ENCODE measurements at places on chromosomes 1 and 21.

DNA sequence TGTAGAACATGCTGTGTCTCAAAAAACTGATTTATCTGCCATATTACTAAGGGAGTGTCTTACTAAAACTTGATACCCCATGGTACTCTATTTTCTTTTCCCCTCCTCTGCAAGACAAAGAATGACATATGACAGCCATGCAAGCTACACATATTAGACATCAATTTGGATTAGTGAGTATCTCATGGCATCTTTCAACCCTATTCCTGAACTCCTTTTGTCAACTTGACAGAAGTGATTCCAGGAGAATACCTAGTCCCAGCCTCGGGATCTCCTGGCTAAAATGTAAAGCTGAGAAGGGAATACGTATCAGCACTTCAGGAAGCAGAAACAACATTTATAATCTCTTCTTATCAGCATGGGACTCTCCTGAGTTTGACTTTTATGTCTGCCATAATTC lies 43.7 kb downstream of the ADGRL2 start:
- no peak for DNase-seq

- DNase-seq, result no peak
Observed at GRCh38 chr1:5690898-5691297, 301.3 kb downstream of the NPHP4 start.

DNA sequence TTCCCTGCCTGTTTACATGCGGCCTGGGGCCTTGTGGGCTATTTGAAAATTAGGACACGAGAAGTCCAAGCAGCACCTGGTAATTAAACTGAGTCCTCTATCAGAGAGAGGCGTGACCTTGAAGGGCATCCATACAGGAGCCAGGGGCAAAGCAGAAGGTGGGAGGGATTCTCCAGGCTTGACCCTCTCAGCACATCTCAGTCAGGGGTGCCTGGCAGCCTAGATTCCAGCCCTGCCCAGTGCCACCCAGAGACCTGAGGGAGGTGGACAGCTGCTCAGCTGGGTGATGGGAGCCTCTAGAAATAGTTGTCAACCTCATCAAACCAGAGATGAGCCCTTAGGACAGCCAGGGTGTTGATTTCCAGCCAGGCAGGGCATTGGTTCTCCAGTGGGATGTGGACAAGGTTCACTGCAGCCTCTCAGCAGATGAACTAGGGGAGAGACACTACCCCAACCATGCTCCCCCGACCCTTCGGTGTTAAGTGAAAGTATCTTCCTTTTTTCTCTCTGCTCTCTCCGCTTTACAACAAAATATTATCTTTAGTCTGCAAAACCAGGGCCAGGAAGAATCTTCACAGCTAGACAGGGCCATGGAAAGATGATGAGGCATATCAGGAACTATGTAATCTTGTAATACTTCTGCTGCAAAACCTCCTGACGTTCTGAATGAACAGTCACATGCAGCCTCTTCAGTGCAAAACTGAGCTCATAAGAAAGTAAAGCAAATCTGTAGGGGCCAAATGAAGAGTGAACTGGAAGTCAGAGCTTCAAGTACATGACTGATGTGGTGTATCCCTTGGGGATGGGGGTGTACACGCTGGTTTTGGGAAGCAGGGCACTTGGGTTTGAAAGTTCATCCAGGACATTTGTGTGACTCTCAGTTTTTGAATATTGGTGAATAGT lies 35.9 kb upstream of the ATP5PO start:
- no peak for DNase-seq

DNA sequence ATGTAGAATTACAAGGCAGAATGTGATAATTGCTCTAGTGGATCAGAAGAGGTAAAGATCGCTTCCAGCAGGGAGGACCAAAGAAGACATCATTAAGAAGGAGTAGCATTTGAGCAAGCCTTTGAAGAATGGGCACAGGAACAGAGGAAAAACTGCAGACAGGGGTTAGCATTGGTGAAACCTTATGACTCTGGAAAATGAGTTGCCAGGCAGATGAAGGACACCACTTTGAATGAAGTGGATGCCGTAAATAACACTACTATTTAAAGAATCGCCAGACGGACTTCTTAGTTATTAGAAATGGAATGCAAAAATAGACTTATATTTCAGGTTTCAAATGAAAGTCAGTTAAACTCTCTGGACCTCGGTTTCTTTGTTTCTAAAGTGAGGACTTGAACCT lies 727.7 kb downstream of the USP25 start:
- DNase-seq, result no peak

DNA sequence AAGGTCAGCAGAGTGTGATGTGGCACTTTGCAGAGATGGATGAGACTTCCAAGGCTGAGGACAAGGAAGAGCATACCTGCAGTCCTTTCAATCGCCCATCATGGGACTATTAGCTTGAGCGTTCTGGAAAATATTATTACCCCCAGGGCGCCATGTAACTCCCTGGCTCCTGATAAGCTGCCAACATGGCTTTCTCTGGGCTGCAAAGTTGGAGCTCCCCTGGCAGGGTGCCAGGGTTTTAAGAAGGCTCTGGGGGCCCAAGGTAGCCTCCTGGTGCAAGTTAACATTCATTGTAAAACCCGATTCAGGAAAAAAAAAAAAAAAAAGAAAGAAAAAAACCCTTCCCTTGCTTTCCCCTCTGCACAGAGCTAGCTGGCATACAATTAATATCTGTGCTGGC lies 196.7 kb downstream of the PBX1 start:
- no peak for DNase-seq

- DNase-seq, result no peak
Observed at GRCh38 chr1:207703712-207704111, 48.1 kb upstream of the CD46 start.

GRCh38 chr1:234720709-234721441 lies 110.9 kb upstream of the IRF2BP2 start:
- DNase-seq, result no peak

- no peak for DNase-seq
Observed at GRCh38 chr1:225544263-225544662, 108.7 kb downstream of the ENAH start.

DNA sequence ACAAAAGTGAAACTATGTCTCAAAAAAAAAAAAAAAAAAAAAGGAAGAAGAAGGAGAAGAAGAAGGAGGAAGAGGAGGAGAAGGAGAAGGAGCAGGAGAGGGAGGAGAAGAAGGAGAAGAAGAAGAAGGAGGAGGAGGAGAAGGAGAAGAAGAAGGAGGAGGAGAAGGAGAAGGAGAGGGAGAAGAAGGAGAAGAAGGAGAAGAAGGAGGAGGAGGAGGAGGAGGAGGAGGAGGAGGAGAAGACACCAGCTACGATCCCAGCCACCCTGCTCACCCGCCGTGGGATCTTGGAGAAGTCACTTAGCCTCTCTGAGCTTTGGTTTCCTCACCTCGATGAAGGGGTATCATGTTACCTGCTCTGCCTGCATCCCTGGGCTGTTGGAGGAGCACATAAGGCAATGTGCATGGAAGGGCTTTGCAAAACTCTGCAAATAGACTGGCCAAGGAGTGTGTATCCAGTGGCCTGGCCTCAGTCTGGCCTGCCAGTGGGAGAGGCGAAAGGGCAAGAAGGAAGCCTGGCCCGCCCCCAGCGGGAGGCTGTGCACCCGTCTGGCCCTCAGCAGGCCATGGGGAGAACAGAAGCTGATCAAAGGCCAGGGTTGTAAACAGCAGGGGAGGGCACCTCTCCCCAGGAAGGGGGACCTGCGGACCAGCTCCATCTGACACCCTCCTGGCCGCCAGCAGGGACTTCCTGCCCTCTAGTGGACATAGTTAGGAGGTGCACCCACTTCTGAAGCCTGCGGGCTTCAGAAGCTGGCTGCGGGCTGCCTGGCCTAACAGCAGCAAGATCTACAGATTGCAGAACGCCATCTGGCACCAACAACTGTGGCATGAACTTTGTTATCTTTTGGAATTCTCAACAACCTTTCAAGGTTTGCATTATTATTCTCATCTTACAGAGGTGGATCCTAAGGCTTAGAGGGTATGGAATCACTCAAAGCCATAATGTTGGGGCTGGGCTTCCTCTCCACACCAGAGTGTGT lies 19.2 kb upstream of the CDK18 start:
- peak; percentile 90 for DNase-seq

GRCh38 chr21:41641821-41642701 lies 124.8 kb downstream of the RIPK4 start:
- peak; percentile 73 for DNase-seq

- DNase-seq, result no peak
Observed at GRCh38 chr1:151290709-151291303, 8.7 kb downstream of the ZNF687 start.

GRCh38 chr1:110135666-110136065 lies 14.6 kb upstream of the SLC6A17 start:
- DNase-seq, result peak; percentile 7

- no peak for DNase-seq
Observed at GRCh38 chr1:208029381-208030287, 118.7 kb upstream of the CD34 start.

DNA sequence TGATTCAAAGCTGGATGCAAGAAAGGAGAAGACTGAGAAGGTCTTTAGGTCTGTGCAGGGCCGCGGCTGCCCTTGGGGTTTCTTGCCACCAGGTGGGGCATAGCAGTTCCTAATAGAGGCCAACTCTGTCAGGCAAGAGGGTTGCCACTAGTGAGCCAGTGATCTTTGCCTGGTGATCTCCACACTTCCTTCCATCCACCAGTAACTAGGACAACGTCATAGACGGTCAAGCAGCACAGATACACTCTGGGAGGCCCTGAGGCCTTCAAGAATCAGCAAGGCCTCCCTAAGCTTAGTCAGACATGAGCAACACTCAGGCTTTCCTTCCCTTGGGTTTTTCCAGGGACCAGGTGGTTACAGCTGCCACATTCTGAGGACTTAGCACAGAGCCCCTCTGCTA lies 32.9 kb upstream of the ATP2B4 start:
- no peak for DNase-seq
